ENCODE measurements at places on chromosomes 3 and 15.

DNA sequence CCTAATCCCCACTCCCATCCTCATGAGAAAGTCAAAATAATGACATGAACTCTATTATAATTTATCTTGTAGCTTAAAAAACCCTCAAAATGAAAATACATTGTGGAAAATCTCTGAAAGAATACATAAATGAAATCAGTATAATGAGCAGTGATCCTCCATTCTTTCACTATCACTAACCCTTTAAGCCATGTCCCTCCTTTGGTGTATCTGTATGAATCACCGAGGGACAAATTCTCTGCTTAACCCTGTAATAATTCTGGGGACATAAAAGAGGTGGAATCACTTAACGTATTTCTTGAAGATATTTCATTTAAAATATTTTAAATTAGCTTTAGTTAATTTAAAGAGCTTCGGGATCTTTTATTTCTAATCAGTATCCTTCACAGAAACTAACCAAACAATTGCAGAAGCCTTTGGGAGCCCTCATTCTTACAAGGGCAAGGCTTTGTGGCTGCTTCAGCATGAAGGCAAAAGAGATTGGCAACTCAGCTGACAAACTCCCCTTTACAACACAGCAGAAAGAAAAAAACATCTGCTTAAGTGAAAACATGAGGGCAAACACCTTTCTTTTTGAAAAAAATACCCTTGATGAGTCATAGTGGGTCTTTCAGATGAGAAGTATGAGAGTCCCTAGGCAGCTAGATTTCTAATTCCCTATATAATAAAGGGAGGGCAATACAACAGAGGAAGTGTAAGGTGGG lies 44.0 kb upstream of the ALCAM start:
- H3K36me3 ChIP-seq = no peaks in the 10 kb centered on the region
- H3K4me3 ChIP-seq = no peak overlapping the region
- no peak overlapping the region for H3K27ac ChIP-seq
- H3K4me1 ChIP-seq = no peaks in the 10 kb centered on the region

DNA sequence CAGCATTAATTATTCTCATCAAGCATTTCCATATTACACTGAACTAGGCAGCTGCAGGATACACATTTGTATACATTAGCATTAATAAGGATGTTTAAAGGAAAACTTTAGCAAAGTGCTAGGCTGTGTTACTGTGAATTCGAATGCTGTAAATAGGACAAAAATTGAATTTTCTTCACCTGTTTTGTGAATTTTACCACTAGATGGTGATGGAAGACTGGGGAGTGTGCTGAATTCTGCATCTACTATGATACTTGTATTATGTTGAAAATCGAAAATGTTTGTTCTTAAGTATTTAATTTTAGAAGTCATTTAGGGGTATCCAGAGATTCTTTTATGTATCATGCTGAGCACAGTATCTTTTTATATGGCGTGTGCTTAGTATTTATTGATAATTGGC lies 12.3 kb upstream of the P2RY14 start:
- H3K27ac ChIP-seq = no peak overlapping the region
- peaks cover 13% of the 10 kb centered on the region for H3K4me1 ChIP-seq
- no peak for DNase-seq
- no peak overlapping the region for H3K4me3 ChIP-seq
- no peaks in the 10 kb centered on the region for H3K36me3 ChIP-seq

- no peak overlapping the region for H3K4me3 ChIP-seq
- no peak overlapping the region for H3K27ac ChIP-seq
- H3K36me3 ChIP-seq = no peaks in the 10 kb centered on the region
- H3K4me1 ChIP-seq = no peaks in the 10 kb centered on the region
- peaks cover 12% of the 10 kb centered on the region for H3K27me3 ChIP-seq
These were observed 11.3 kb downstream of the RYR3 start for GRCh38 chr15:33322091-33322490.

GRCh38 chr3:48516571-48516970 lies 12.6 kb upstream of the SHISA5 start:
- no peak overlapping the region for H3K27ac ChIP-seq
- H3K36me3 ChIP-seq = peaks cover 5% of the 10 kb centered on the region
- H3K4me1 ChIP-seq = no peaks in the 10 kb centered on the region
- DNase-seq = no peak
- peaks cover 6% of the 10 kb centered on the region for H3K27me3 ChIP-seq

DNA sequence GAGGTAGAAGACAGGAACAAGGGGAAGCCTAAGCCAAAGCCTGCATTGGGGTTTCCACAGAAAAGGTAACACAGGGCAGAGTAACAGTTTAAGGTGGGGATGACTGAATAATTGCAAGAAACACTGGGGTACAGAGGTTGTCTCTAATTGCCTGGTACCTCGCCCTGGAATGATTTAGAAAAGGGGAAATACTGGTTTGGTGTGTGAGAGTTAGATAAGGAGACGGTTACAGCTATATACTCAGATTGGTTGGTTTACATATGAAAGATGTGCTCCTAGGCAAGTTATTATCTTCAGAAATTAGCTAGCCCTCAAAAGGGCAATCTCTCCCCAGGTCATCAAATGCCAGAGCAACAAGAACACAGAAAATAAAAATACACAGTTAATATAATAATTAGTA lies 58.8 kb downstream of the SMARCC1 start:
- no peaks in the 10 kb centered on the region for H3K27me3 ChIP-seq
- no peak for DNase-seq
- no peak overlapping the region for H3K4me3 ChIP-seq
- H3K27ac ChIP-seq = no peak overlapping the region
- no peaks in the 10 kb centered on the region for H3K4me1 ChIP-seq

DNA sequence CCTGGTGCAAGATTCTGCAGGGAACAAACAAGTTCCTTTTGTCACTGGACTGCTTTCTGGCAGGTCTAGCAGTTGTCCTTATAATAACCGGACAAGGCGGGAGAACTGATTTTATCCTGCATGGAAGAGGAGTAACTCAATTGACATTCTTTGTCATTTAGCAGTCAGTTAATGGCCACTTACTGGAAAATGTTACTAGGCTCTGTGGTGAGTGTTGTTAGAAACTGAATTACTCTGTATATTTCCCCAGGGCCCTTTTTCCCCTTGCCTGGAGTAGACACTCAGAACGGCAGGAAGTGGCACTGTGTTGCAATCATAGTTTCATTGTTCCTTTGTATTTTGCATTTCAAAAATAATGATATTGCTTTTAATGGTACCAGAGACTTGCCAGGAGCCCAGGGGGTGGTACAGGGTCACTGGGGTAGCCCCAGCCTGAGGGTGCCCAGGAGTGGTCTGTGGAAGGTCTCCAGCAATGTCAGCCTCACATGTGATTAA lies 318.6 kb upstream of the LRRFIP2 start:
- H3K27me3 ChIP-seq = no peaks in the 10 kb centered on the region
- no peak overlapping the region for H3K27ac ChIP-seq
- H3K4me1 ChIP-seq = peaks cover 26% of the 10 kb centered on the region
- no peak for DNase-seq

DNA sequence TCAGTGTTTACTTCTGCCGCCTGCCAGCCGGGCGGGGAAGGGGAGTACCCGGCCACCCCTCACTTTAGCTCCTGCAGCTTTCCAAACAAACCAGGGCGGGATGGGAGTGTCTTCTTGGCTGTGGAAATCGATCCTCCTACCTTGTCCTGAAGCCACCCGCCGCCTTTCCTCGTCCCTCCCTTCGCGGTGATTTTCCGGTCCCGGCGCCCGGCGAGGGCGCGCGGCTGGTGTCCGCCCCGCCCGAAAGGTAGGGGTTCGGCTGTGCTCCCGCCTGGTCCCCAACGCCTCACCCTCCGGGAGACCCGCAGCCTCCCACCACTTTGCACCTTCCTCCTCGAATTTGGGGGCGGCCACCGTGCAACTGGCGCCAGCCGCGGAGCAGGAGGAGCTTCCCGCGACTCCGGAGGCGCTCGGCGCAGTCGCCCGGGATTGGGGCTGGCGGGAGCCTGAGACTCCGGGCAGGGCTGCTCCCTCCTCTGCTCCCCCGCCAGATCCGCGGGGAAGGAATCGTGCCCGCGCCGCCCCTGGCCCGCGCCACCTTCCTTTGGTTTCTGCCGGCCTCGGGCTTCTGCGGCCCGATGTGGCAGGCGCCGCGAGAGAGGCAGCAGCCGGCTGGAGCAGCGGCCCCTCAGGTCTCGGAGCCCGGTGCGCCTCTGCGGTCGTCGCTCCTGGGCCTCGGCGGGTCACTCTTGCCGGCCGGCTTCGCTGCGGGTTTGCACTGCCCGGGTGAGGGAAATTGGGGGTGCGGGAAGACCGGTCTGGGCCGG lies 30.7 kb upstream of the ST3GAL6 start:
- peak; percentile 68 for DNase-seq
- peaks cover 5% of the 10 kb centered on the region for H3K27me3 ChIP-seq
- peaks cover 54% of the 10 kb centered on the region for H3K4me1 ChIP-seq
- peak overlapping the region; percentile 78 for H3K27ac ChIP-seq
- peaks cover 14% of the 10 kb centered on the region for H3K36me3 ChIP-seq
- peak overlapping the region; percentile 93 for H3K4me3 ChIP-seq

DNA sequence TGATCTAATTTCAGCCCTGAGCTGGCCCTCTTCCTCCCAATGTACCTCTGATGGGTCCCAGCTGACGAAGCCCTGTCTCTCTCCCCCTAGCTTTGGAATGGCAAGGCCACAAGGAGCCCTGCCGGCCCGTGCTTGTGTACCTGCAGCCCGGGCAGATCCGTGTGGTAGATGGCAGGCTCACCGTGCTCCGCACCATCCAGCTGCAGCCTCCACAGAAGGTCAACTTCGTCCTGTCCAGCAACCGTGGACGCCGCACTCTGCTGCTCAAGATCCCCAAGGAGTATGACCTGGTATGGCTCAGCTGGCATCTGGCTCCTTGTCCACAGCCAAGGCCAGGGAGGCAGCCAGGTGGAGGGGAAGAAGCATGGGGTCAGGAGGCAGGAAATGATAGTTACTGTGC lies 14.2 kb downstream of the DUOX1 start:
- no peak overlapping the region for H3K27ac ChIP-seq
- H3K4me3 ChIP-seq = no peak overlapping the region
- no peak for DNase-seq
- H3K4me1 ChIP-seq = peaks cover 6% of the 10 kb centered on the region

- peaks cover 59% of the 10 kb centered on the region for H3K27me3 ChIP-seq
- no peaks in the 10 kb centered on the region for H3K36me3 ChIP-seq
- H3K4me1 ChIP-seq = peaks cover 12% of the 10 kb centered on the region
- no peak for DNase-seq
These were observed 29.0 kb upstream of the FGD5 start for GRCh38 chr3:14789640-14790285.

GRCh38 chr15:40743921-40744814 lies 10.9 kb downstream of the RMDN3 start:
- H3K4me1 ChIP-seq = peaks cover 15% of the 10 kb centered on the region
- H3K27me3 ChIP-seq = peaks cover 5% of the 10 kb centered on the region
- H3K4me3 ChIP-seq = no peak overlapping the region
- no peak for DNase-seq
- H3K36me3 ChIP-seq = peaks cover 21% of the 10 kb centered on the region
- H3K27ac ChIP-seq = peak overlapping the region; percentile 93

DNA sequence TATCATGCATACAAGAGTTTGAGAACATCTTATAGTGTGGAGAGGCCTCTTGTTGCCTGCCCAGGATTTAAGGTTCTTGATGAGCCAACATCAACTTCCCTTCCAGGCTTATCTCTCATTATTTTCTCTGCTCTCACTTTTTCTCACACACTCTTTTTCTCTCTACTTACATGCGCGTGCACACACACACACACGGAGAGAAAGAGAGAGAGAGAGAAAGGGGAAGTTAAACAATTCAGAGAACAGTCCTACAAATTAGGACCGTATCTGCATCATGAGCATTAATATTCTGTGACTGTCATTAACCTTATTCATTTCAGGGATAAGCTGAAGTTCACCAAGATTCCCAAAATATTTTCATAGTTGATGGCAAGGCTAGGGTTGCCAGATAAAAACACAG lies 269.0 kb downstream of the ZNF621 start:
- H3K4me3 ChIP-seq = no peak overlapping the region
- no peaks in the 10 kb centered on the region for H3K4me1 ChIP-seq
- H3K27ac ChIP-seq = no peak overlapping the region
- DNase-seq = no peak
- no peaks in the 10 kb centered on the region for H3K36me3 ChIP-seq

DNA sequence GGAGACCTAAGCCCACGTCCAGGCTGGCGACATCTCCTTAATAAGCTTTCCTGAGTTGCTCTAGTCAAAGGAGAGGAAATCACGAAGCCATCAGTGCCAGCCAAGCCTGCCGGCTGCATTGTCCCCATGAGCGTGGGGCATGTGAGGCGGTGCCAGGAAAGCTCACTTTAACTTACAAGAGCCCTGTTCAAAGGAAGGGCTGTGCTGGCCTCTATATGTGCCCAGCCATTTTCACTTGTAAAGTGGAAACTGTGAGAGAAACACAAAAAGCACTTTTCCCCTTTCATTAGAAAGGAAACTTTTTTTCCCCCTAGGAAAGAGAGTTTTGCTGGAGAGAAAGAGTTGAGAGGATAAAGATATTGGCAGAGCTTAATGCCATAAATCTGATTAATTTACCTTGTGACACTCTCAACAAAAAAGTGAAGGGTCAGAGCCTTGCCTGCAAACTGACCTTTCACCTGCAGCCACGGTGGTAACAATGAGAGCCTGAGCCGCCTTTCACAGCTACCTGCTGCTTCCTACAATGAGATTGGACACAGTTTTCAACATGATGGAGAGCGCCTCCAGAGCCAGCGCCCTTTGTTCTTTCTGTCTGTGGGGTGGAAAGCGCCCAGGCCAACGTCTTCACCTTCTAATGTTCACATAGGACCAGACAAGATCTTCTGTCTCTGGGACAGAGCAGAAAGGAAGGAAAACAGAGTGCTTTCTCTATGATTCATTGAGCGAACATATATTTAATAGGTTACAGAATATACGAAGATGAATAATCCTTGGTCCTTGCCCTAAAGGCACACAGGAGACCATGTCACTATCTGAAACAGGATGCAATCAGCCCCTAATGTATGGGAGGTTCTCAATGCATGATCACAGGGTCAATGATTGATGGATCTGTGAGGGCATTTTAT lies 233.1 kb upstream of the HES1 start:
- peaks cover 3% of the 10 kb centered on the region for H3K36me3 ChIP-seq
- H3K27ac ChIP-seq = peak overlapping the region; percentile 68
- peak; percentile 36 for DNase-seq
- H3K27me3 ChIP-seq = peaks cover 4% of the 10 kb centered on the region
- H3K4me3 ChIP-seq = peak overlapping the region; percentile 46

- no peaks in the 10 kb centered on the region for H3K27me3 ChIP-seq
- H3K27ac ChIP-seq = no peak overlapping the region
- no peak for DNase-seq
- no peaks in the 10 kb centered on the region for H3K4me1 ChIP-seq
- no peaks in the 10 kb centered on the region for H3K36me3 ChIP-seq
These were observed 570.6 kb downstream of the ZBBX start for GRCh38 chr3:166809520-166809919.

DNA sequence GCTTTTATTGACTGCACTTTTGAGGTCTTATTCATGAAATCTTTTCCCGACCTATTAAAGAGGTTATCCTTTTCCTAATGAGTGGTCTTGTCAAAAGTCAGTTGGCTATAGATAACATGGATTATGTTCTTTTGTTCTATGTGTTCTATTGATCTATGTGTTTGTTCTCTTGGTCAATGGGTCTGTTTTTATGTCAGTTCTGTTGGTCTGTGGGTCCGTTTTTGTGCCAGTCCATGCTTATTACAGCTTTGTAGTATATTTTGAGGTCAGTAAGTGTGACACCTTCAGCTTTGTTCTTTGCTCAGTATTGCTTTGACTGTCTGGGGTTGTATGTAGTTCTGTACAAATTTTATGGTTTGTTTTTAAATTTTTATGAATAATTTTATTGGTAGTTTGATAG lies 7.8 kb downstream of the TFG start:
- no peak for DNase-seq
- H3K27ac ChIP-seq = no peak overlapping the region
- peaks cover 99% of the 10 kb centered on the region for H3K36me3 ChIP-seq

GRCh38 chr3:25872200-25872877 lies 82.4 kb downstream of the OXSM start:
- no peaks in the 10 kb centered on the region for H3K36me3 ChIP-seq
- H3K4me1 ChIP-seq = no peaks in the 10 kb centered on the region
- H3K27ac ChIP-seq = no peak overlapping the region
- DNase-seq = no peak
- H3K4me3 ChIP-seq = no peak overlapping the region
